Activated CD4-positive, alpha-beta T cell treated with anti-CD3 and anti-CD28 coated beads, Interleukin-2, amount 50 U/mL, for 24 hours (primary cell): ENCODE measurements at places on chromosomes 13 and 19.

- DNase-seq: no peak
Measured at GRCh38 chr13:90919153-90919552, 428.3 kb upstream of the MIR17HG start.

- DNase-seq: no peak
Measured at GRCh38 chr19:1141944-1142343, 32.1 kb downstream of the SBNO2 start.

DNA sequence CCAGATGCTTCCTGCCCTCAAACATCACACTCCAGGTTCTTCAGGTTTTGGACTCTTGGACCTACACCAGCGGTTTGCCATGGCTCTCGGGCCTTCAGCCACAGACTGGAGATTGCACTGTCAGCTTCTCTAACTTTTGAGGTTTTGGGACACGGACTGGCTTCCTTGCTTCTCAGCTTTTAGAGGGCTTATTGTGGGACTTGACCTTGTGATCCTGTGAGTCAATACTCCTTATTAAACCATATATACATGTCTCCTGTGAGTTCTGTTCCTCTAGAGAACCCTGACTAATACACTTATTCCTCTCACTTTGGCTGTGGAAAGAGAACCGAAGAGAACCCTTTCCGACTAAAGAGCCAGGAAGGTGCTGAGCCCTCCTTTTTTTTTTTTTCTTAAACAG lies 53.6 kb downstream of the LMO7 start:
- DNase-seq: no peak

DNA sequence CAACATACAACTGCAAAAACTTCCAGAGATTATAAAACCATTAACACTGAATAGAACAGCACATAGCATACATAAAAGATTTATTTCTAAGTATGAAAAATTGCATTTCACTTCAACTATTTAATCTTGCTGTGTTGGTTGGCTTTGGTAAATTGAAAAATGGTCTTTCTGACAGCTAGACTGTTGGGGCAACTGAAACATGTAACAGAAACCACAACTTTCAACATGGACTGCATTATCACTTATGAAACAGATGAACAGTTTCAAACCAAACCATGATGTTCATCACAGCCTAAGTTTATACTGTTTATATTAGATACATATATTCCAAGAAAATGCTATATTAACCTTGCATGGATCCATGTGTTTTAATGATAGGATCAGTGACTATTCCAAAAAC lies 324.1 kb upstream of the PCDH9 start:
- DNase-seq: no peak

DNA sequence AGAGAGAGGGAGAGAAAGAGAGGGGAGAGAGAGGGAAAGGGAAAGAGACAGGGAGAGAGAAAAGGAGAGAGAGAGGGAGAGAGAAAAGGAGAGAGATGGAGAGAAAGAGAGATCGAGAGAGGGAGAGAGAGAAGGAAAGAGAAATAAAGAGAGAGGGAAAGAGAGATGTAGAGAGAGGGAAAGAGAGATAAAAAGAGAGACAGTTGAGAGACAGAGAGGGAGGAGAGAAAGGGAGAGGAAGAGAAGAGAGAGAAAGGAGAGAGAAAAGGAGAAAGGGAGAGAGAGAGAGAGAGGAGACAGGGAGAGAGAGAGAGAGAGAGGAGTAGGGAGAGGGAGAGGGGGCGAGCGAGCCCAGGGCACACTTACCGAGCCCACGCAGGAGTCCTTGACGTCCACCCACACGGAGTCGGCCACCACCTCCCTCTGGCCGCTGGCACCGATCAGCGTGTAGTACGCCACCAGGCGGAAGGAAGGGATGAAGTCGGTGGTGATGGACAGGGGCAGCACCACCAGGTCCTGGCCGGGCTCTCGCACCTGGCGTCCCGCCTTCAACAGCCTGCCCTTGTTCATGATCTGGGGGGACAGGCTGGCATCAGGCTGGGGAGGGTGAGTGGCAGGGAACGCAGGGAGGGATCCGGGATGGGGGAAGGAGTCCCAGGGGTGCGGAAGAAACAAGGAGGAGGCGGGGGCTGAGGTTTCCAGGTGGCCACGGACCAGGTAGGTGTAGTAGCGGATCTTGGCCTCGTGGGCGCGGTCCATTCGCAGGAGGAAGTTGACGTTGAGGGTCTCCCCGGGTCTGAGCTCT lies 10.0 kb downstream of the C3 start:
- no peak for DNase-seq

- DNase-seq: no peak
Measured at GRCh38 chr13:109517517-109517916, 268.9 kb downstream of the IRS2 start.

DNA sequence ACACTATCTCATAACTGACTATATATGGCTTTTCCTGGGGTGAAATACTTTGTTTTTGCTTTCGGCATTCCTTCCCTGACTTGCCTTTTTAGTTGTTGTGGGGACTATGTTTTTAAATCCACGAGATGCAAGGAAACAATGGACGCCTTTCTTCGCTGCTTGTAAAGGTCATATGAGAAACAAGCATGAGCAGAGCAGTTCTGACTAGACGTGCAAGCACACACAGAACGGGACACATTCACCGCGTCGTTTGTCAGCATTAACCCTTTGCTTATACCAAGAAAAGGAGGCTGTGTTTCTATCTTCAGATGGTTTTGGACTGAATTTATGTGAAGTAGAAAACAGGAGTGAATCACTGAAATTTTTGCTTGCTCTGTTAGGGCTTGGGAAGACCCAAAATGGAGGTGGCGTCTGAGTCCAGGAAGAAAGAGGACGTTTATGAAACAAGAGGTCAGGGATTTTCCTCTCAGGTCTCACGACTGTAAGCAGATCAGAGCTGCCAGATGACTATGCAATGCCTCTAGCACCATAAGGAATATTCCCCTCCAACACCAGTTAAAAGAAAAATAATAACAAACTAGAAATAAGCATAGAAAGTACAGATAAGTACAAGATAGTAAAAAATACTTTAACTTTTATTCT lies 358.9 kb downstream of the DLEU7 start:
- no peak for DNase-seq

DNA sequence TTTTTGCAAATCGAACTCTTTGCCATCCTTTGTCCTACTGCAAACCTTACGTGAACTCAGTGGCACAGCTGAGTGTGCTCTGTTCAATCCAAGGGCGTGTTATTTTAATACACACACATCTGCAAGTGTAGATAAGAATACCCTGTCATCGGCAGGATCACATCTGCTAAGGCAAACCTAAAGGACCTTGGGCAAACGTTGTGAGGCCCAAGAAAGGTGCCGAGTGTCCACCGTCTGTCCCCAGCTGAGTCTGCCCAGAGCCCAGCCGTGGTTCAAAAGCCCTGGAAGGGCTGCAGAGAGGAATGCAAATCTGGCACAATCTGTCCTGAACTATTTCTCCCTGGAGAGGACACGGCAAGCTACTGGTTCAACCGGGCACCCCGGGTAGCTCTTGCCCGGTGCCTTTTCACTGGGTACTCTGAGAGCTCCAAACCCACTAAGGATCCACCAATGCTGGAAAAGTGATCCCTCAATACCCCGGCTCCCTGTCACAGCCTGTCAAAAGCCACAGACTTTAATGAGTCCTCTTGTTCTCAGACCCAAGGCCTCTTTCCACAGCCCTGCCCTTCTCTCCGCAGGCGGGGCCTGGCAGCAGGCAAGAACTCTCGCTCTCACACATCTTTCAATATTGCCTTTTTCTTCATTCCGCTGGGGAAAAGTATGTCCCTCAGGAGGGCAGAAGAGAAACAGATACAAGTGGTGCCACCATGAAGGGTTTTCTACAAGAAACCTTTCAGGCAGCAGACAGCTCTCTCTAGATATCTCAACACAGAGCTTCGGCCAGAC lies 17.0 kb downstream of the SLC7A1 start:
- no peak for DNase-seq

GRCh38 chr13:22169473-22169872 lies 498.6 kb downstream of the FGF9 start:
- no peak for DNase-seq

- DNase-seq: no peak
Measured at GRCh38 chr13:113350065-113350937, 13.6 kb downstream of the GRTP1 start.

- no peak for DNase-seq
Measured at GRCh38 chr13:97141564-97142005, 80.5 kb upstream of the MBNL2 start.

DNA sequence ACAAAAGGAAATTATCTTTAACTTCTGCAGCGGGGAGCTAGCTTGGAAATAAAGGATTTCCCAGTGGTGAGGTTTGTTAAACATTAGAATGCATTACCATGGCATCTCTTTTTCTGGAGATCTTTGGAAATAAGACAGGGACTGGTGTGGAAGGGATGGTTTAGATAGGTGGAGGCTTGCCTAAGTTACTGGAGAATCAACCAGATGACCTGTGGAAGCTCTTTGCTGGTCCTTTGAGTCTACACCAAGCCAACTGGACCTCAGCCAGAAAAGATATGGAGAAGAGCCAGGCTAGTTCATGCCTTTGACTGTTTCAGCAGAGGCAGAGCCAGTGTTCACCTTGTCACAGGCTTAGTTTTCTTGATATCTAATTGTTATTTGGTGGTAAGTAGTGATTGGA lies 134.7 kb downstream of the KCNRG start:
- no peak for DNase-seq

DNA sequence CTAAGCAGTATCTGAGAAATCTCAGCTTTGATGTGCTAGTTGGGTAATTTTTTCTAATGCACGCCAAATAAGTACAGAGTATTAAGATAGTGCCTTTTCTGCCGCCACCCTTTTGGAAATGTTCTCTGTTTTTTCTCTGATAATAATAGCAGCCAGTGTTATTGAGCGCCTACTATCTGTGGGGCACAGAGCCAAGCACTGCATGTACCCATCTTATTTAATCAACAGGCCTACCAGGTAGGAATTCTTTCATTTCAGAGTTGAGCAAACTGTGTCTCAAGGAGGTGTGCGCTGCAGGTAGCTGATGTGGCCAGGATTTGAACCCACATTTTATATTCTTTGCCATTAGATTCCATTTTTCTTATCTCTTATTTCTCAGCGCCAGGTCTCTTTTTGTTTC lies 1.4 kb downstream of the EPN1 start:
- DNase-seq: no peak
